ENCODE measurements at places on chromosomes 12 and 14.

DNA sequence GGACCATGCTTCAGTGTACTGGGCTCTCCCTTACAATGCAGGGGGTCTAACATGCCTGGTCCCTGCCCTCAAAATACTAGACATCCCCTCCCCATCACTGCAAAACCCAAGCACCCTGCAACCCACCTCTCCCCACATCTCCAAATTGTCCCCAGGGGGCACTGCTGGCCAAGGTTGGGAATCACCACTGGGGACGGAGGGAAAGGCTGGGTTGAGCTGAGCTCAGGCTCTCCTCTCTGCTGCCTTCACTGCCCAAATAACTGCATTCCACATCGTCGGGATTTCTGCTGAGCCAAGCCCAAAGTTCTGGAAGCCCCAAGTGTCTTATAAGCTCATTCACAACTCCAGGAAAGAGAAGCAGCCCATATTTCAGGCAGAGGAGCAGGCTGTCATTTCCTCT, 69.6 kb downstream of the NT5DC3 start:
- no peak for DNase-seq

DNA sequence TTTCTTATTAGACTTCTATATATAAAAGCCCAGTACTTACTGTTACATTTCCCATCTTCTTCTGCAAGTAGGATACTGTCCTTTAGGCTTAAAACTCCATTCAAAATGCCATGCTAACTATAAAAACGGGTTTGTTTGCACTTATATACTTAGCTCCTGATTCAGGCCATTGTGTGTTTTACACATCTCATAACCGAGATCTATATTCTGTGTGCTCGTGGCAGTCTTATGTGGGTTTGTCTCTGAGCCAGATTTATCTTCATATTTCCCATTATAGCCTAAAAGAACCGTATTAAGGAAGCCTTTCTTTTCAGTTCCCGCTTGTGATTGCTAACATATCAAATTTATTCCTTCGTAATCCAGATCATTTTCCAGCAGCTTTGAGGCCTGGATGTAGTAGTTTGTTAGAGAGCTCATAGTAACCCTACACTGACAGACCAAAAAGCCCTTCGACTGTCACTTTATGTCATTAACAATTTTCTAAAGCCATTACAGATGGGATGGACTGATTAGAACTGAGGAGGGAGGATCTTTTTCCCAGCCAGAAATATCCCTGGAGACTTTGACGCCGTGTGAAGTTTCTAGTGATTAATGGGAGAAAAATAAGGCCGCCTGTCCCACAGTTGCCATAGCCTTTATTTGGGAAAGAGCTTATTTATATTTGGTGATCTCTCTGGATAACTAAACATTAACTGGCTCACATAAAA, 508.5 kb downstream of the FOXG1 start:
- DNase-seq, result no peak

DNA sequence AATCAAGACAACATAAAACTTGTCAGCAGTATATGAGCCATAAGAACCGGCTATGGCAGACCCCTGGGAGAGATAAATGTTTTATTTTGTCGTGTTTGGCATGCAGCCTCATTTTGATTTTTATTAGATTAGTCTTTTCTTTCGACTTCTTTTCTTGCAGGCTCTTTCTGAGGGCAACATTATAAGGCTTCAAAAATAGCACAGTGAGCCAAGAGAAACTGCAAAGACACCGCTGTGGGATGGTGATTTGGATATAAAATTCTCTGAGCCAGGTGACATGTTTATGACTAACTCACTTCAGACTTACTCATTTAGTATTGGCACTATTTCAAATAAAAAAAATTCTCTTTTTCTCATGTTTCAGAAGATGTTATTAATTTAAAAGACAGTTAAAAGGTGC, 96.8 kb upstream of the PKP2 start:
- DNase-seq, result no peak

- no peak for DNase-seq
These were observed 324.2 kb upstream of the FAR2 start for GRCh38 chr12:28824849-28825248.

DNA sequence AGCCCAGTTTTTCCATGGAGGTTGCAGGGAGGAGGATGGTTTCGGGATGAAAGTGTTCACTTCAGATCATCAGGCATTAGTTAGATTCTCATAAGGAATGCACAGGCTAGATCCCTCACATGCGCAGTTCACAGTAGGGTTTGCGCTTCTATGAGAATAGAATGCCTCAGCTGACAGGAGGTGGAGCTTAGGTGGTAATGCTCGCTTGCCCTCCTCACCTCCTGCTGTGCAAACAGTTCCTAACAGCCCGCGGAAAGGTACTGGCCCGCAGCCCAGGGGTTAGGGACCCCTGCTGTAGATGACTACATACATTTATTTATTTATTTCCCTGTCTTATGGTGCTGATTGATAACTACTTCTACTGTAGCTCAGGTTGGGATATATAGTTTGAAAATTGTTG, 93.2 kb downstream of the FBXO33 start:
- no peak for DNase-seq

DNA sequence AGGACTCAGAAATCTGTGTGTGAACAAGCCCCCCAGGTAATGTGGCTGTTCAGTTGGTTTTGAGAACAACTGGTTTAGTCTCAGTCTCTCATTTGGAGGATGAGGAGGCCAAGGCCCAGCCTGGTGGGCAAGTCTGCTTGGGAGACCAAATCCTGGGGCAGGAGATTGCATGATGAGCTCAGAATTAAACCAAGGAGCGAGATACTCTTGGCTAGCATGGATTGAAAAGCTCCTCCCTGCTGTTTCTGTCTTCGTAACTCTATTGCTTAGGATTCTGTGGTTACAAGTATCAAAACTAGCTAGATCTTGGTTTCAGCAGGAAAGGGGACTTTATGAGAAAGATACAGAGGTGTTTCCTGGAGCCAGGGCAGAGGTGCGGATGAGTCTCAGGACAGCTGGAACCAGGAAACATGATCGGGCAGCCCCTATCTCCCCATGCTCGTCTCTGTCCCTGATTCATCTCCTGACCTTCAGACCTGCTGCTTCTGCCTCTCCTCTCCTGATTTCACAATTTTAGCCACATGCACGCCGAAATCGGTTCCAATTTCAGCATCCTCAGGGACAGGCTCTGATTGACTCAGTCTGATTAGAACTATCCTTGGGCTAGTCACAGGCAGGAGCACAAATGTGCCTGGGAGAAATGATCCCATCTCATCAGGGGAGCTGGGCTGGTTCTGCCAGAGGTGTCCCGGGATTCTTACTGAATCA, 40.2 kb upstream of the RIN3 start:
- DNase-seq, result no peak
